Natural killer cell treated with Interleukin-12 subunit alpha and Interleukin-12 subunit beta and Interleukin-15 and Interleukin-18, amount 100 ng/mL, for 72 hours (primary cell): ENCODE measurements at places on chromosomes 7 and 10.

- no peak for DNase-seq
Observed at GRCh38 chr10:113765910-113766309, 14.4 kb downstream of the PLEKHS1 start.

GRCh38 chr7:114051871-114052331 lies 133.1 kb upstream of the PPP1R3A start:
- DNase-seq: no peak

DNA sequence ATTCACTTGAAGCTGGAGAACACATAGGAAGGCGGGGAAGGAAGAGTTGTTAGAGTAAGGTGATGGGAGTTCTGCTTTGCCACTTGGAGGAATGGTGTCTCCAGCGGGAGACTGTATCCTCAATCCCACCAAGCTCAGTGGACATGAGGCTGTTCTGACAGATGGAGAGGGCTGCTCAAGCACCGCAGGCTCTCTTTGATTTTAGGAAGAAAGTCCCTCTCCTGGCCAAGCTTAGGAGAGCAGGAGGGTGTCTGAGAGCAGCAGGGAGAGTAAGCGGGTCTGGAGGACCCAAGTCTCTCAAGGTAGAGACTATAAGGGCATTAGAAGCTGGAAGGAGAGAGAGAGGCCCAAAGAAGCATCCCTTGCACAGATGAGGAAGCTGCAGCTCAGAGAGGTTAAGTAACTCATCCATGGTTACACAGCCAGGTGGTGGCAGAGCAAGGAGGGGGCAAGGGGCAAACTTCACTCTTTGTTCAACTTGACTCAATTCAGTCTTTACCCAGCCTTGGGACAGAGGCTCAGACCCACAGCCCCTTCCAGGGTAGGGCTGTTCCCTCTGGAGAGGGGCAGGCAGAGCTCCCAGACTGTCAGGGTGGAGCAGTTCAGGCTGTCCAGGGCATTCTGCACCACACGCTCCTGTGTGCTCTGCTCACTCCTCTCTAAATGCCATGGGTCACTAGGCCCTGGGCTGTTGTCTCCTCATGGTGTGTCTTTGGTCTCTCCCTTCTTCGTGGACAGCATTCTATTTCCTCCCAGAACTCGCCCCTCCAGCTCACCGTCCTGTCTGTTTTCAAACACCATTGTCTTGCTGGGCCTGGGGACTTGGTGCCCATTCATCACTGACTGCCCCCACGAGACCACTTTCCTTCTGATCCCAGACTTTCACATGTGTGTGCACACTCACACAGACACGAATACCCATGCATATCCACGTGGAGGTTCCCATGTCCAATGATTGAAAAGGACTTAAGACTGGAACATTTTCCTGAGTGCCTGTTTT lies 8.9 kb downstream of the CHAT start:
- DNase-seq: no peak

DNA sequence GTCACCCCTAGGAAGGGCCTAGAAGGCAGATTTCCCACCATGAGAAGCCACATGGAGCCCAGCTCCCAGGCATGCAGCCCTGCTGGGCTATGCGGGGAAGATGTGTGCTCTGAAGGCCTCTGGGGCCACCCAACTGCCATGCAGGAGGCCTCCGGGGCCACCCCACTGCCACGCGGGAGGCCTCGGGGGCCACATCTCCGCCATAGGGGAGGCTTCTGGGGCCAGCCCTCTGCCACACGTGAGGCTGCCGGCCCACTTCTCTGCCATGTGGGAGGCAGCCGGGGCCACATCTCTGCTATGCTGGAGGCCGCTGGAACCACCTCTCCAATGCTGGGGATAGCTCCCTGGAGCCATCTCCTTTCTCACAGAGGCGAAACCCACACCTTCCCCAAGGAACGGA lies 451.8 kb downstream of the DNAJB6 start:
- no peak for DNase-seq
